ENCODE measurements at places on chromosomes 12 and 14. TPM values are rescaled to one million over a fixed set of nuclear protein-coding genes. Genes with fewer than 3 reads are reported as not detected.

DNA sequence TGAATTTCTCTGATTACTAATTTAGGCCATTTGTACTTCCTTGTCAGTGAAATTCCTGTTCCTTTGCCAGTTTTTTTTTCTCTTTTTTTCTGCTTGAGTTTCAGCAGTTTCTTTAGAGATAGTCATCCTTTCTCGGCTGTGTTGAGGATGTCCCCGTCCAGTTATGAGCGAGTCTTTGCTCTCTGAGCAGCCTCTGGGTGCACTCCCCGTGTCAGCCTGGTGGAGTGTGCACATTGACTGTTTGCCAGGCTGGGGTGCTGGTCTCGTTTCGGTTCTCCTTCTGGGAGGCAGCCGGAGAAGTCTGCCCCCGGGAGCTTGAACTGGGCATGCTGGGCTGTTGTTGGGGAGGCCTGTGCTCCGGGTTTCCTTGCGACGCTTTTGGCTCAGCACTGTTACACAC, 3.0 kb downstream of the PACS2 start:
- no peak overlapping the region for H3K27ac ChIP-seq
- no peaks in the 10 kb centered on the region for H3K36me3 ChIP-seq
- no peak overlapping the region for H3K4me3 ChIP-seq
- peaks cover 6% of the 10 kb centered on the region for H3K27me3 ChIP-seq

The AP5M1 gene
- 13.2 TPM for polyA plus RNA-seq

DNA sequence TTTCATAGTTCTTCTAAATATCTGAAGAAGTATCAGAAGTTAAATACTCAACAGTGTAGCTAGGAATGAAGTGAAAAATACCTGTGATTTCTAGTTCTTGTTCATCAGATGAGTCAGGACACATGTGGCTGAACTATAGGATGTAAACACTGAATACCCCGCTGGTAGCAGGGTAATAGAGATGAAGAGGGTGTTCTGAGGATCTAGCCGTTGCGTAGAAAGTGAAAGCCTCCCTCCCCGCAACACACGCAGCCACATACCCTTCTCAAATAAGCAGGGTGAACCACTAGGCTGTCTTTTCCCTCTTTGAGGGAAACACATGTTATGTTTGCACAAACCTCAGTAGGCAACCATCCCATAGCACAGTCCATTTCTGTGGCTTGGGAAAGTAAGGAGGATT, 16.4 kb upstream of the RNASE12 start:
- no peak for DNase-seq
- H3K4me1 ChIP-seq, result no peaks in the 10 kb centered on the region
- H3K4me3 ChIP-seq, result no peak overlapping the region
- no peak overlapping the region for H3K27ac ChIP-seq
- H3K27me3 ChIP-seq, result peaks cover 30% of the 10 kb centered on the region
- H3K36me3 ChIP-seq, result no peaks in the 10 kb centered on the region

GRCh38 chr12:51841727-51842126, 6.8 kb downstream of the FIGNL2 start:
- H3K27me3 ChIP-seq, result peaks cover 10% of the 10 kb centered on the region
- H3K4me1 ChIP-seq, result no peaks in the 10 kb centered on the region
- no peak overlapping the region for H3K27ac ChIP-seq
- H3K4me3 ChIP-seq, result no peak overlapping the region

DNA sequence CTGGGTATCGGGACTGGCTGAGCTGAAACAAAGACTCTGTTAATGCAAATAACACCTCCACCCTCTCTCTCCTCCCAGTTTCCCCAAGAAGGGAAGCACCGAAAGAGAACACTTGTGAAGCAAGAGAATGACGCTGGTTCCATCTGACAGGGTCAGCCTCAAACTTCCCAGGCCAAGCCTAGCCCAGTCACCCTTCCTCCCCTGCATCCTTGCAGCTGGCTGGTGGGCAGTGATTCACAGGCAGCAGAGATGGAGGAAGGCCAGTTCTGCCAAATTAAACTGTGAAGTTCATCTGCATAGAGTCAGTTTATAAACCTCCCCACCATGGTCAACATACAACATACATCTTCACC, 2.8 kb downstream of the LRRC74A start:
- H3K4me1 ChIP-seq, result no peaks in the 10 kb centered on the region
- H3K27me3 ChIP-seq, result peaks cover 3% of the 10 kb centered on the region
- no peak overlapping the region for H3K4me3 ChIP-seq
- DNase-seq, result no peak
- H3K36me3 ChIP-seq, result no peaks in the 10 kb centered on the region
- no peak overlapping the region for H3K27ac ChIP-seq

- H3K4me3 ChIP-seq, result peak overlapping the region; percentile 43
- H3K4me1 ChIP-seq, result peaks cover 8% of the 10 kb centered on the region
- H3K27me3 ChIP-seq, result peaks cover 77% of the 10 kb centered on the region
- no peak for DNase-seq
- H3K36me3 ChIP-seq, result no peaks in the 10 kb centered on the region
- H3K27ac ChIP-seq, result peak overlapping the region; percentile 43
Measured at GRCh38 chr12:94148739-94149118, 352 bp downstream of the PLXNC1 start.

GRCh38 chr12:15520083-15520482, 197.8 kb downstream of the PTPRO start:
- H3K27ac ChIP-seq, result no peak overlapping the region
- no peaks in the 10 kb centered on the region for H3K36me3 ChIP-seq
- H3K4me3 ChIP-seq, result no peak overlapping the region

The TTC9 gene
- polyA plus RNA-seq, result 6.1 TPM

The HOXC12 gene
- polyA plus RNA-seq, result 0.07 TPM

GRCh38 chr12:20211541-20211940, 156.8 kb upstream of the PDE3A start:
- no peak for DNase-seq
- no peaks in the 10 kb centered on the region for H3K36me3 ChIP-seq
- H3K4me1 ChIP-seq, result no peaks in the 10 kb centered on the region
- no peaks in the 10 kb centered on the region for H3K27me3 ChIP-seq
- H3K27ac ChIP-seq, result no peak overlapping the region

DNA sequence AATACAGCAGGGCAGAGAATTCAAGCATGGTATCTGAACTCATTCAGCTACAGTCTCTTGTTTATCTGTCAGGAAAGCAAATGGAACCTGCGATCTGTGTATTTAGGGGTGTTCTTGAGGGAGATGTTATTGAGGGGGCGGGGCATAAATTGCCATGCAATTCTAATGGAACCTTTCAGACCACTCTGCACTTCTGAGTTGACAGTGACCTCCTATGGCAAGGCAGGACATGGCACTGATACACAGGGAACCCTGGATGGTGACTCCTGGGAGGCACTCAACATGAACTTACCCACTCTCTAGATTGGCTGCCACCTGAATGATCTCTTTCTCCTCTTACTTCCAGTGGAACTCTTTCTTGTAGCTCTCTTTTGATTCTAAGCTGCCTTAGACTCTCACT, 787.3 kb downstream of the VRK1 start:
- DNase-seq, result no peak
- H3K27me3 ChIP-seq, result no peaks in the 10 kb centered on the region
- no peak overlapping the region for H3K4me3 ChIP-seq
- peaks cover 7% of the 10 kb centered on the region for H3K4me1 ChIP-seq

DNA sequence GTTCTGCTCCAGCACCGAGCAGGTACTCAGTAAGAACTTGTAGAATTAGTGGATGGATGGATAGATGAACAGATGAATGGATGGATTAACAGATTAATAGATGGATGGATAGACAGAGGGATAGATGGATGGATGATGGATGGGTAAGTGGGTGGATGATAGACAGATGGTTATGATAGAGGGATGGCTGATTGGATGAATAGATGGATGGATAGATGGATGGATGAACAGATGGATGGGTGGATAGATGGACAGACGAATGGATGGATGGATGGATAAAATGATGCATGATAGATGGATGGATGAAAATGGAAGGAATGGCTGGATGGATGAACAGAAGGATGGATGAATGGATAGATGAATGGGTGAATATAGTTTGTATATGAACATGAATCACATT, 8.0 kb upstream of the MAP1LC3B2 start:
- no peaks in the 10 kb centered on the region for H3K36me3 ChIP-seq
- DNase-seq, result no peak
- H3K4me1 ChIP-seq, result peaks cover 18% of the 10 kb centered on the region
- H3K27me3 ChIP-seq, result no peaks in the 10 kb centered on the region
- no peak overlapping the region for H3K4me3 ChIP-seq

The SNRPF gene
- 41.9 TPM for polyA plus RNA-seq

- no peak overlapping the region for H3K4me3 ChIP-seq
- peaks cover 4% of the 10 kb centered on the region for H3K4me1 ChIP-seq
- no peak for DNase-seq
- H3K27ac ChIP-seq, result no peak overlapping the region
- H3K27me3 ChIP-seq, result no peaks in the 10 kb centered on the region
- H3K36me3 ChIP-seq, result no peaks in the 10 kb centered on the region
Measured at GRCh38 chr12:76142305-76142704, 57.8 kb upstream of the NAP1L1 start.

The BCL2L14 gene
- polyA plus RNA-seq, result 3.0 TPM

- no peak overlapping the region for H3K27ac ChIP-seq
- DNase-seq, result no peak
- H3K4me3 ChIP-seq, result no peak overlapping the region
- H3K27me3 ChIP-seq, result no peaks in the 10 kb centered on the region
- H3K36me3 ChIP-seq, result no peaks in the 10 kb centered on the region
Measured at GRCh38 chr14:60064491-60065072, 27.1 kb upstream of the PCNX4 start.

DNA sequence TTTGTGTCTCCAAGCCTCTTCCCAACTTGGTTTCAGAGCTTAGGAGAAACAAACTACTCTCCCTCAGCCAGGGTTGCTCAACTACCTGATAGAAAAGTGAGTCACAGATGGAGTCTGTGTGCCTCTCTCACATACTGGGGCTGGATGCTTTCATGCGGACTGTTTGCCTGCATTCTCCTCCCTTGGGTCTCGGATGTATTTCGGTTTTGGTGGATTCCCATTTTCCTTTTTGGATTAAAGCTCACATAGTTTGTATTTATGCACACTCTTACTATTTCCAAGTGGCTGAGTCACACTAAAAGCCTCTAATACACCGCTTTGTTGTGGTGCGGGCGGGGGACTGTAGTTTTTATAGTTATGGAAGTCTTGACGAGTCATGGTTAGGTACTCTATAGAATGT, 505.4 kb downstream of the LRFN5 start:
- no peak for DNase-seq
- no peaks in the 10 kb centered on the region for H3K36me3 ChIP-seq
- H3K27me3 ChIP-seq, result no peaks in the 10 kb centered on the region

GRCh38 chr14:92524602-92525185, 11.1 kb downstream of the RIN3 start:
- no peak overlapping the region for H3K4me3 ChIP-seq
- H3K36me3 ChIP-seq, result peaks cover 6% of the 10 kb centered on the region
- H3K4me1 ChIP-seq, result peaks cover 46% of the 10 kb centered on the region
- H3K27ac ChIP-seq, result peak overlapping the region; percentile 72
- DNase-seq, result no peak
- no peaks in the 10 kb centered on the region for H3K27me3 ChIP-seq

DNA sequence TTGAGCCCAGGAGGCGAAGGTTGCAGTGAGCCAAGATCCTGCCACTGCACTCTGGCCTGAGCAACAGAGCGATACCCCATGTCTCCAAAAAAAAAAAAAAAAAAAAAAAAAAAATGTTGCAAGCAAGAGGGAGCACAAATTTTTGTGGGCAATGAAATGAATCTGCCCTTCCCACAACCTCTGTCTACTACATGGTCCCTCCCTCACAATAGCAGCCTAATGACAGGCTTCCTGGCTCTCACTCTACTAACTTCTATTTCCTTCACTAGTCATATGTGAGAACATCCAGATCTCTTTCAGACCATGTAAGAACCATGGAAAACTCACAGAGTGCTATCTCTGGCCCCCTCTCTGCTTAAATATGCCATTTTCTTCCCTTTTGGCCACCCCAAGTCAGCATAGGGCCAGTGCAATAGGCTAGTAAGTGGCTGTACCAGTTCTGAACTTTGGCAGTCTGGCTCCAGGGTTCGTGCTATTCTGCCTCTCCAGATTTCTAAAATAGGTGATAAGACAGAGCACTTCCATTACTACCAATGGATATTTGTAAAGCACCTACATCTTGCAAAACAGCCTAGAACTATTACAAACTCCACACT, 7.1 kb downstream of the OSBPL8 start:
- no peak overlapping the region for H3K4me3 ChIP-seq
- no peaks in the 10 kb centered on the region for H3K27me3 ChIP-seq
- no peak overlapping the region for H3K27ac ChIP-seq
- no peaks in the 10 kb centered on the region for H3K36me3 ChIP-seq
- H3K4me1 ChIP-seq, result peaks cover 4% of the 10 kb centered on the region
- DNase-seq, result no peak

GRCh38 chr12:49033611-49034285, 15.2 kb upstream of the PRKAG1 start:
- H3K4me1 ChIP-seq, result no peaks in the 10 kb centered on the region
- H3K4me3 ChIP-seq, result no peak overlapping the region
- DNase-seq, result no peak

DNA sequence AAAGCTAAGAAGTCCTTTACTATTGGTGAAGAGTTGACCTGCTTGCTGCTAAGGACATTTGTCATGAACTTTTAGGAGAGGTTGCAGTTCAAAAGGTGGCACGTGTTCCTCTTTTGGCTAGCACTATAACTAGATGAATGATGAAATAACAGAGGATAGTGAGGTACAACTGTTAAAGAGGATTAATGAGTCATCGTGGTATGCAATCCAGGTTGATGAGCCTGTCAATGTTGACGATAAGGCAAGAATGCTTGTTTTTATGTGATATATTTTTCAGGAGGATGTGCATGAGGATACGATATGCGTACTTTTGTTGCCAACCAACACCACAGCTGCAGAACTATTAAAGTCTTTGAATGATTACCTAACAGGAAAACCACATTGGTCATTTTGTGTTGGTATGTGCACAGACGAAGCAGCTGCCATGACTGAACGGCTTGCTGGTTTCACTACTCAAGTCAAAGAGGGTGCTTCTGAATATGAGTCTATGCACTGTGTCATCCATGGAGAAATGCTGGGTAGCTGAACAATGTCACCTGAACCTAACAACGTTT, 10.6 kb downstream of the CEP128 start:
- H3K36me3 ChIP-seq, result peaks cover 39% of the 10 kb centered on the region
- no peak overlapping the region for H3K4me3 ChIP-seq
- no peak overlapping the region for H3K27ac ChIP-seq

The RNF212B gene
- 0.07 TPM for polyA plus RNA-seq

DNA sequence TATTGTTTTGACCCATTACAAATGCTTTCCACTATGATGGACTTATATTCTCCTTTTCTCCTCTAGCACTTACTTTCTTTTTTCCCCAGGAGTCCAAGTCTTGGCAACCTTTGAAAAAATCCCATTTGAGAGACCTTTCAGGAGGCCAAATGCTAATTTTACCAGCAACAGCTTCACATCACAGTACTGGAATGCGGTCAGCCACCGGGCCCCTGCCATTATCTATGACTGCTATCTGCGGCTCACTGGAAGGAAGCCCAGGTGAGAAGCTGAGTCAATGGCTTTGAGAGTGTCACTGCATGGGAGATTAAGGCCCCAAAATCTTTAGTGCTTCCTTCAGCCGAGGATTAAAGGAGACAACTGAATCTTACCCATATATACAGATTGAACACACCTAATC, 64.2 kb downstream of the ERGIC2 start:
- no peaks in the 10 kb centered on the region for H3K4me1 ChIP-seq
- no peaks in the 10 kb centered on the region for H3K27me3 ChIP-seq
- H3K36me3 ChIP-seq, result no peaks in the 10 kb centered on the region
- H3K4me3 ChIP-seq, result no peak overlapping the region
- DNase-seq, result no peak

GRCh38 chr12:27515671-27516070, 8.3 kb upstream of the PPFIBP1 start:
- peaks cover under 1% of the 10 kb centered on the region for H3K4me1 ChIP-seq
- H3K27ac ChIP-seq, result no peak overlapping the region
- H3K4me3 ChIP-seq, result no peak overlapping the region
- no peaks in the 10 kb centered on the region for H3K27me3 ChIP-seq

- no peaks in the 10 kb centered on the region for H3K27me3 ChIP-seq
- H3K27ac ChIP-seq, result no peak overlapping the region
- H3K4me1 ChIP-seq, result no peaks in the 10 kb centered on the region
- DNase-seq, result no peak
- no peaks in the 10 kb centered on the region for H3K36me3 ChIP-seq
Measured at GRCh38 chr12:42603246-42603990, 13.9 kb upstream of the PRICKLE1 start.
